Cardiac septum (tissue), 1 donor: ENCODE measurements at places on chromosomes 5 and 9. TPM values are rescaled to one million over a fixed set of nuclear protein-coding genes. Genes with fewer than 3 reads are reported as not detected.
A peak's percentile ranks its signal among the peaks of the same experiment; 100 is the strongest.

The SLC25A51 gene
- total RNA-seq = 29.0 TPM

The PLAC8L1 gene
- total RNA-seq = not detected

The DMRT3 gene
- total RNA-seq = 0.16 TPM

The TAF11L2 gene
- not detected for total RNA-seq

The ZFP37 gene
- total RNA-seq = 2.0 TPM

The CDO1 gene
- 3.6 TPM for total RNA-seq

The ZNF618 gene
- total RNA-seq = 1.7 TPM

The SCGB3A1 gene
- not detected for total RNA-seq

DNA sequence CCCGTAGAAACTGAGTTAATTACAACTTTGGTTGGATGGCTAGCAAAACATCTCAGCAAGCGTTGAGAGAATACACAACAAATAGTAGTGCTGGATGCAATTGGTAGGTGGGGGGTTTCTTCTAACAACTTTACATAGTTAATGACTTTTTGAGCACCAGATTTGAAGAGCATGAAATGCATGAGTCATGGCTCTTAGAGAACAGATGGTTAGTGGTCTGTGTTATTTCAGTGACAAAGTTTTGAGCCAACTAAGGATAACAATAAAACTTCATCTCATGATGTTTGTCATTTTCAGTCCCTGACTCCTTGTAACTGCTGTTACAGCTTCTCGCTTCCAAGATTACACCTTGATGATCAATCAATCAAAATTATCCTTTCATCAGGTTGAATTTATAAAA is 399.0 kb upstream of the BRINP1 start:
- no peak for DNase-seq

DNA sequence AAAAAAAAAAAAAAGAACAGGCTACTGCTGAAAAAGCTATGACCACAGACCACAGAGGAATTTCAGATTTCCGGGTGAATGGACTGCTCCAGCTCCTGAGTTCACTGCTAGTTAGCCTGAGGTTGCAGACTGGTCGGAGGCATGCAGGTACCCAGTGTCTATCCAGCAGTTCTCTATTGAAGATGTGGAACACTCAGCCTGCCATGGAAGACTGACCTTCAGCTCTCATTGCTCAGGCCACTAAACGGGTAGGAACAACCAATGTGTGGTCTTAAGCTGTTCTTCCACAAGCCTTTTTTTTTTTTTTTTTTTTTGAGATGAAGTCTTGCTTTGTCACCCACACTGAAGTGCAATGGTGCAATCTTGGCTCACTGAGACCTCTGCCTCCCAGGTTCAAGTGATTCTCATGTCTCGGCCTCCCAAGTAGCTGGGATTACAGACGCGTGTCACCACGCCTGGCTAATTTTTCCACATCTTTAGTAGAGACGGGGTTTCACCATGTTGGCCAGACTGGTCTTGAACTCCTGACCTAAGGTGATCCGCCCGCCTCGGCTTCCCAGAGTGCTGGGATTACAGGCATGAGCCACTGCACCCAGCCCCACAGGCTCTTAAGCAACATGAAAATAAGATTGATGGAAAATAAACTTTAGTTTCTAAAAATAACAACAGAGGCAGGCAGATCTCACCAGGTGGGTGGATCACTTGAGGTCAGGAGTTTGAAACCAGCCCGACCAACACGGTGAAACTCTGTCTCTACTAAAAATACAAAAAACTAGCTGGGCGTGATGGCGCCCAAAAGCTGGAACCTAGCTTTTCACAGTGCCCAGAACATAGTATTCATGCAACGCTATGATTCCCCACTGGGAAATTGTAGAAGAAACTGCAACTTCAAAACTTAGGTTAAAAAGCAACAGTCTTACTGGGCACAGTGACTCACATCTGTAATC is 20.0 kb upstream of the NPM1 start:
- no peak for DNase-seq

- no peak for DNase-seq
These were observed 251.6 kb downstream of the ADGRV1 start for GRCh38 chr5:90810211-90810610.

GRCh38 chr5:93330506-93330905 is 250.5 kb downstream of the NR2F1-AS1 start:
- no peak for DNase-seq

DNA sequence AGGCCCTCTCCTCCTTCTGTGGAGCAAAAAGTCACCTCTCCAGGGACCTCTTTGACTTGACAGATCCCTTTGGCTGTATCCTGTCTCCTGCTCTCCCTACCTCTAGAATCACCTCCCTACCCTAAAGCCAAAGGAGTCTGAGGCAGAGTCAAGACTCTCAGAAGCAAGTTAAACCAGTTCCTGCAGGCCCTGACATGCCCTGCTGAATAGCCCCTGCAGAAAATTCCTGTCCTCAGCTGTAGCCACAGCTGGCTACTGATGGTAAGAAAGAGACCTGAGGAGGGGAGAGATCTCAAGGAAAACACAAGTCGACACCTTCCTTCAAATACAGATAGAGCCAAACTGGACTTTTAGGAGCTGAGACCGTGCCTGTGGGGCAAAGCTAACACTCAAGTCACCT is 23.7 kb upstream of the UBAP2 start:
- DNase-seq = no peak

- no peak for DNase-seq
These were observed 16.4 kb upstream of the SMIM15 start for GRCh38 chr5:61178702-61179101.

GRCh38 chr5:122078116-122079110 is at the start of gene LOX:
LOX (minus strand) TSS chr5:122078259; CDS start chr5:122077985, 274 bp downstream.
- DNase-seq = peak; percentile 75

GRCh38 chr5:165055476-165055875 is 1550.1 kb downstream of the MAT2B start:
- DNase-seq = no peak

- no peak for DNase-seq
These were observed 95.0 kb upstream of the PCSK1 start for GRCh38 chr5:96527768-96528661.

DNA sequence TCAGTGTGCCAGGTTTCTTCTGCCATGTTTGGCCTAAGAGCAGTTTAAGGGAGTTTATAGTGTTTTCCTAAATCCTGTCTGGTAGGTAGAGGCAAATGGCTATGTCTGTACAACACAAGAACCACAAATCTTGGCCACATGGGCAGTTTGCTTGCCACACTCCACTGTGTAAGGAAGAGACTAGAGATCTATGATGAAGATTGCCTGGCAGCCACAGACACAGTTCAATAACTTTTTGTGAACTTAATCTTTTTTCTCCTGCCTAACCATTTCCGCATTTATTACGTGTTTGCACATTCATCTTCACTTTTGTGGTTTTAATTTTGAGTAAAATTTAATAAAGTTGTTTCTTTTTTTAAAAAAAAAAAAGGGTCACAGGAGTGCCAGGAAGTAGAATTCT is 5.8 kb downstream of the MFAP3 start:
- no peak for DNase-seq

- DNase-seq = no peak
These were observed 618.8 kb downstream of the HINT1 start for GRCh38 chr5:130546211-130546610.

- DNase-seq = peak; percentile 74
These were observed at the start of gene PDE4D for GRCh38 chr5:59893429-59894227. PDE4D (minus strand) TSS chr5:59893726.

DNA sequence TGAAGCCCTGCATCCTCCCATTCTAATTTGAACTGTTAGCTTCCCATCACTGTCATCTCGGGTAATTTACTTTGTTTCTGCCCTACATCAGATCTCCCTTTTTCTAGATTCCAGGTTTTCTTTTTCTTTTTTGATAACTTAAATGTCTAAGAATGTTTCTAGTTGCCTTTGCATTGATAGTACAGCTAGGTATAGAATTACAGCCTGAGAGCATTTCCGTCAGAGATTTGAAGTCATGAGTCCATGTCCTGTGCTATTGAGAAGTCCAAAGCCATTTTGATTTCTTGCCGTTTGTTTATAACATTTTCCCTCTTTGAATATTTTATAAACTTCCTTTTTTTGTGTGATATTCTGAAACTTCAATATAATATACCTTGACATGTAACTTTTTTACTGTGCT is 5.3 kb downstream of the TENT2 start:
- DNase-seq = no peak

- no peak for DNase-seq
These were observed 53.3 kb upstream of the RNU6ATAC start for GRCh38 chr9:134217431-134218210.

DNA sequence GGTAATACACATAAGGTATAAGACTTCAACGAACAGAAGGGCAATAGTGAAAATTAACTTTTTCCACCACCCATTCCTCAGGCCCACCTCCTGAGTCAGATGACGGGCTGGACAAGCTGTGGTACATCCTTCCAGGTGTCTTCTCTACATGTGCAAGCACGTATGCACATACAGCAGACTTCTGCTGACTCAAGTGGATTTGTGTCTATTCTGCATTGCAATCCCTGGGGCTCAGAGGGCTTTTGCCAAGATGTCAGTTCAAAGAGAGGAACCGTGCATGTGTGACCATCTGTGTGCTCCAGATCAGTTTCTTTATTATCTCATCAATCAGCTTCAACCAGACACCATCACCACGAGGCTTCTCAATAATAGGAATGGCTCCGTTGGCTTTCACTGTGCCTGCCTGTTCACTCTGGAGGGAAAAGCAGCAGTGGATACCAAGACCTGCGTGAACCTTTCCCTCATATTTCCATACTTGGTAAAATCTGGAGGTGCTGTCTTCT is 288.4 kb downstream of the MTRR start:
- no peak for DNase-seq

- DNase-seq = no peak
These were observed 594.7 kb upstream of the WWC1 start for GRCh38 chr5:167696558-167697314.

GRCh38 chr5:151721812-151722391 is 35.2 kb upstream of the SPARC start:
- DNase-seq = no peak

- DNase-seq = no peak
These were observed 24.2 kb upstream of the CDC42SE2 start for GRCh38 chr5:131239686-131240085.

GRCh38 chr9:113618836-113619490 is 155.4 kb downstream of the RGS3 start:
- DNase-seq = no peak

- no peak for DNase-seq
These were observed 204.9 kb downstream of the ZNF462 start for GRCh38 chr9:107067739-107068416.

- no peak for DNase-seq
These were observed 11.1 kb downstream of the TTC39B start for GRCh38 chr9:15295761-15296405.

DNA sequence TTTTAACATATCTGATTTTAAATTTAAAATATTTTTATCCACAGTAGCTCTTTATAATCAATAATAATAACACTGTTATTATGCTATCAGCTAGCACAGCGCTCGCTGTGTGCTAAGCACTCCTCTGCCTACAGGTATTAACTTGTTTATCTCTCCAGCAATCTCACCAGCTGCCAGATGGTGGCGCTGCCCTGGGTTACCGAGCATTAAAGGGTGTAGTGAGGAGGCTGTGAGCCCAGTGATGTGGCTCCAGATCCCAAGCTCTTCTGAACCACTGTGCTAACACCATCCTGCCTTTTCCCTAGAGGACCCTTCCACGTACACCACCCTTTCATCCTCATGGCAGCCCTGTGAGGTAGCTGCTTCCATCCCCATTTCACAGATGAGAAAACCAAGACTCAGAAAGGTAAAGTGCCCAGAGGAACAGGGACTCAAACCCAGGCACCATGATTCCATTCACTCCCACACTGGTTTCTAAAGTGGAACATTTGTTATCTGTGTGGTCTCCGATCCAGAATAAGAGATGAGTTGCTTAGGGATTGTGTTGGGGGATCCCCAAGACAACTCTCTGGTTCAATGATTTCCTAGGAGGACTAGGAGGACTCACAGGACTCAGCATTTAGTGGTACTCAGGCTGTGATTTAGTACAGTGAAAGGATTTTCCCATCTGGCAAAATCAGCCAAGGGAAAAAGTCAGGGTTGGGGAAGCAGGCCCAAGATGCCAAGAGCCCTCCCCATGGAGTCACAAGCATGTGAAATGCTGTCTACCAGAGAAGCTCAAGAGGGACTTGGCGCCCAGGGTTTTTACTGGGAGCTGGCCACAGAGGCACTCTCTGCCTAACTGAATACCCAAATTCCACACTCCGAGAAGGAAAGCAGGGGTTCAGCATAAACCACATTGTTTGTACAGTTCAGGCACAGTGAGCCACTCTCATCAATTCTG is 7.0 kb downstream of the IGFBPL1 start:
- no peak for DNase-seq

DNA sequence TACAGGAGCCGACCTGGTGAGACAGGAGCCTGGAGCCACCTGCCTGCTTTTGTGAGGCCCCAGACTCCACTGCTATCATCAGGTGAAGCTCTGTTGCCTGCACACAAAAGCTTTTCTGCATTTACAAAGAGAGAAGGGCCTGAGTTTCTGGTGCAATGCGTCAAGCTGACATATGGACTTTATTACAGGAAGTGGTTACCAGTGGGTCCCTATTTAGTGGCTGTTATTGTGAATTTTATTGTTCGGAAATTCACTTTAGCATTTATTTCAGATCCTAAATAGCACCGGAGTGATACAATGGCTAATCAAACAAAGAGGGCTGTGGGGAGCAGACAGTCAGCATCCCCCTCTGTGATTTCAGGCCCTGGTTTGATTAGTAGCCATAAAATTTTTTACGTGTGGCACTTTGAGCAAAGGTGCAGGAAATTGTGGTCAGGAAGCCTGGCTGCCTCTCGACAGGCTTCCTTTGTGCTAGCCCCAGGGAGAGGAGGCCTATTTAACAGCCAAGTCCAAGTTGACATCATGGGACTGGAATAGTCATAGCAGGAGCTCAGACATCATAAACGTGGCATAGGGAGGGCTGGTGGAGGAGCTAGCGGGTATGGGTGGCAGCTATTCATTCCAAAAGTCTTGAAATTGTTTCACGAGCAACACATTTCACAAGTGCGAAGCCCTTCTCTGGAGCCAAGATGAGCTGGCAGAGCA is 8.4 kb downstream of the TGFBI start:
- DNase-seq = no peak

DNA sequence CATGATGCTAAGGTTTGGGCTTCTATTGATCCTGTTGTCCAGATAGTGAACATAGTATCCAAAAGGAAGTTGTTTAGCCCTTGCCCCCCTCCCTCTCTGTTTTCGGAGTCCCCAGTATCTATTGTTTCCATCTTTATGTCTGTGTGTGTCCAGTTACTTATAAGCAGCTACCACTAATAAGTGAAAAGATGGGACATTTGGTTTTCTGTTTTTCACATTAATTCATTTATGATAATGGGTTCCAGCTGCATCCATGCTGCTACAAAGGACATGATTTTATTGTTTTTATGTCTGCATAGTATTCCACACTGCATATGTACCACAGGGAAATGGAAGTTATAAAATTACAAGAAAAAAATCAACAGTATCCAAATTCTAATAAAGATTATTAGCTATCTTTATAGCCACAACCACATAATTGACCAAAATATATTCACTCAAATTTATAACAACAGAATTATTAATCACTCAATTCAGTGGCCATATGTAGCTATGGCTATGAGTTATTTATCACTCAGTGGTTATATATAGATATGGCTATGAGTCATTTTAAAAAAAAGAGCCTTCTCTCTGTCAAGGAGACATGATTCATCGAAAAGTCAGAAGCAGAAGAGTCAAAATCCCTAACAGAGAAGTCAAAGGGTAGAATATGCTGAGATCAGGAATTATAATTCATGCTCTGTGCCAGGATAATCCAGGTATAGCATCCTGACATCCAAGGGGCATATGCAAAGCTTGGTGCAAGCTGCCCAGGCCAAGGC is 367.5 kb downstream of the DEPDC1B start:
- DNase-seq = no peak

GRCh38 chr5:123611406-123611709 is 99.4 kb downstream of the CSNK1G3 start:
- DNase-seq = no peak
